Lower leg skin (tissue), 4 donors: ENCODE measurements at places on chromosomes 1 and 21. TPM values are rescaled to one million over a fixed set of nuclear protein-coding genes. Genes with fewer than 3 reads are reported as not detected.

The MIA3 gene
- 26.8 TPM for total RNA-seq

The CYP4A22 gene
- 0.16 TPM for total RNA-seq

The ADGRB2 gene
- 2.2 TPM for total RNA-seq

The DHDDS gene
- 38.6 TPM for total RNA-seq

The PRELP gene
- total RNA-seq = 25.2 TPM

The CCDC27 gene
- total RNA-seq = not detected

The F3 gene
- total RNA-seq = 96.0 TPM

The NECTIN4 gene
- total RNA-seq = 203 TPM

The NHLH1 gene
- total RNA-seq = not detected

The G0S2 gene
- 68.7 TPM for total RNA-seq

The OR2L3 gene
- not detected for total RNA-seq

The OR2T33 gene
- not detected for total RNA-seq

The FOXD3 gene
- 1.3 TPM for total RNA-seq

The EPRS1 gene
- 42.4 TPM for total RNA-seq

The EXTL1 gene
- total RNA-seq = 3.9 TPM

The ZC3H12A gene
- total RNA-seq = 36.0 TPM
